LHCN-M2 (cell line): ENCODE measurements at places on chromosomes 7 and 10. TPM values are rescaled to one million over a fixed set of nuclear protein-coding genes. Genes with fewer than 3 reads are reported as not detected.

GRCh38 chr10:47146572-47146971, 153.4 kb upstream of the GDF10 start:
- no peak for DNase-seq

DNA sequence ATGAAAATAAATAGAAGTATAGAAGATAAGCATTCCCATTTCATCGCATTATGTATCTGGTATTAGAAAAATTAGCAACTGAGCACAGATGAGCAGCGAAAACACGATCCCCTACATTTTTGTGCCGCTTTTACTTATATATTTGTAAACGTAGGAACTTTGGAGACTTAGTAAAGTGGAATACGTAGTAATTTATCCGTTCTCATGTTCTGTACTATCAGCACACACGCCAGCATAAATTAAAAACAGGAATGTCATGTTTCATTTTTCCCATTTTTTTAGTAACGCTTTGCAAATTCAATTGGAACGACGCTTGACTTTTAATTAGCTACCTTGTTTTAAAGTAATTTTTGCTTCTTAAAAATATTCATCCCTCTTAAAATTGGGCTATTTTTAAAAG, 2.4 kb downstream of the ZNRF2 start:
- no peak for DNase-seq

FFAR4 gene
- total RNA-seq = not detected in 2 replicates

GNAT3 gene
- total RNA-seq = not detected in 2 replicates
